ENCODE measurements at places on chromosomes 6 and 20. TPM values are rescaled to one million over a fixed set of nuclear protein-coding genes. Genes with fewer than 3 reads are reported as not detected.
A peak's percentile ranks its signal among the peaks of the same experiment; 100 is the strongest.

LY6G6D gene
- 2.9 TPM for total RNA-seq

COL21A1 gene
- 21.6 TPM for total RNA-seq

GRCh38 chr20:14963262-14963663, 625.9 kb upstream of the FLRT3 start:
- DNase-seq = no peak

DNA sequence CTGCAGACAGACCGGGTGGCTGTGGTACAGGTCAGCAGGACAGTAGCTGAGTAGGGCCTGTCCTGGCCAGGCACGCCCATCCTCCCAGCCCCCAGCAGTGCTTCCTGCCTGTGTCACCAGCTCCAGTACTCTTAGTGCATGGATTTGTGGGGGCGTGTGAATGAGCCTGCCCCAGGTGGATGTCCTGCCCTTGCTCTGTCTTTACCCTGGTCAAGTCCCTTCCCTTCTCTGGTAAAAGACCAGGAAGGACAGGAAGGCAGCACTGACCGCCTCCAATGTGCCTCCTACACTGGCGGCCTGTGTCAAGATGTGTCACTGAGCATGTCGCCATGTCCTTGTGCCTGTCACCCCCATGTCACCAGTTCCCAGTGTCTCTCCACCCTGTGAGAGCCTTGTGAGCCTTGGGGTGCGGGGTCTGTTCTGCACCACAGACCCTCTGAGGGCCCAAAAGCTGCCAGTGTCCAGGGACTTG, 11.9 kb downstream of the TEAD3 start:
- DNase-seq = peak; percentile 71

DNA sequence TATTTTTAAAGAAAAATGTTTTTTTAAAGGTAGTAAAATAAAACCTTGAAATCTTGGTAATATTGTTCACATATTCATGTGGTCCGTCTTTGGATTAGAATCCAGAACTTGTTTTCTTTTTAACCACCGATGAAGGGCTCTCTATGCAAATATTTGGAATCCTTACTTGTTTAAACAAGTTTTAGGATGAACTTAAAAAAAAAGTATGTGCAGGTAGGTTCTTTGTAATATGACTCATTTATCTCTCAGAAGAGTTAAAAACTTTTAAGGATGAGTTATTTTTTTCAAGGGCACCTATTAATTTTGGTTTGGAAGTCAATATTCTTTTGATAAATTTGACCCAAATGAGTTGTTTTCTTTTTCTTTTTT, 8.9 kb downstream of the DSP start:
- DNase-seq = no peak

BNIP5 gene
- not detected for total RNA-seq

- no peak for DNase-seq
Observed at GRCh38 chr20:15627501-15627903, 945.7 kb downstream of the KIF16B start.

GRCh38 chr6:116471531-116471930, 10.4 kb downstream of the CALHM6 start:
- DNase-seq = no peak

TMEM74B gene
- total RNA-seq = not detected

DNA sequence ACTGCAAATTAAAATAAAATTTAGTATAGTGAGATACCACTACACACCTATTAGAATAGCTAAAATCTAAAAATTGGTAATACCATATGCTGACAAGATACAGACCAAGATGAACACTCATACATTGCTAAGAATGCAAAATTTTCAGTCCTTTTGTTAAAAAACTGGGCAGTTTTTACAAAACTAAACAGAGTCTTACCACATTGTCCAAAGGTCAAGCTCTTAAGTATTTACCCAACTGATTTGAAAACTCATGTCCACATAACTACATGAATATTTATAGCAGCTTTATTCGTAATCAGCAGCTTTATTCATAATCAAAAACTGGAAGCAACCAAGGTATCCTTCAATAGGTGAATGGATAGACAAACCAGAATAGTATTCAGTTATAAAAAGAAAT, 10.0 kb downstream of the POLR3F start:
- no peak for DNase-seq

- no peak for DNase-seq
Observed at GRCh38 chr6:78436335-78436734, 431.0 kb upstream of the IRAK1BP1 start.

DNA sequence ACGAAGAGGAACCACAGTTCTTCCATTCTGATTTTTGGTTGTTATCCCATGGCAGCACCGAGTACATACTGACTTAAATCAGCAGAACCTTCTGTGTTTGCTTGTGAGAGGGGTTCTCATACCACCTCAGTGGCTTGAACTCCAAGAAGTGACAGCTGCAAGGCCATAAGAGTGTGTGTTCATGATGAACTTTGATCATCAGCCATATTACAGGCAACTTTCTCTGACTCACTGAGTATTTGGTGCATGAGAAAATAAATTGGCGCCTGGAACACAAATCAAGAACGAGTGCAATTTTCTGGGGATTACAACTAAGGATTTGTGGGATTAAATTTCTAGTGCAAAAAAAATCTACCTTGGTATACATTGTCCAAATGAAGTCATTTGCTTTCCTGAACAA, 68.9 kb downstream of the CYP39A1 start:
- no peak for DNase-seq

DNA sequence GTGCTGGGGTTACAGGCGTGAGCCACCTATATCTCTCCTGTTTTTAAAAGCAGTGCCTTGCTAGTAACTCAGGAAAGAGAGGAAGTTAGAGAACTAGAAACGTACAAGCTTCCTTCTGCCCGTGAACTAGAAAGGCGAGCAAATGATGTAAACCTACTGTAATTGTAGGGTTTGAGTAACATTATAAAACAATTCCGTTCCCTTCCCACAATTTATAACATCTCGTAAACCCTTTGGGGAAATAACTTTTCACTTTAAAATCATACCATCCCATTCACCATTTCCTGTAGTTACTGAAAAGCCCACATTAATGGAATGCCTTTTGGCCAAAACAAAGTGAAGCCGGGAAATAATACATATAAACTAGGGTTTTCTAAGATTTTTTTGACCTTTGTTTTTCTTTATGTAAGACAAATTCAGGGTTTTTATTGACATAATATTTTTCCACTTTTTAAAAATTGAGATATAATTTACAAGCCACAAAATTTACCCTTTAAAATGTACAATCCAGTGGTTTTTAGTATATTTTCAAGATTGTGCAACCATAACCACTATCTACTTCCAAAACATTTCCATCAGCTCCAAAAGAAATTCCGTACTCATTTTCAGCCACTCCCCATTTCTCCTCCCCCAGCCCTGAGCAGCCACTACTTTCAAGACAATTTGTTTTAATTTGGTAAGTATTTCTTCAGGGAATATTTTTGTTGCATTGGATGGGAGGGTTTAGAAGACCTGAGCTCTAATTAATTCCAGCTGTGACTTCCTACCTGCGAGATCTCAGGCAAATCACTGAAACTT, 175.1 kb upstream of the PDE10A start:
- DNase-seq = no peak

- no peak for DNase-seq
Observed at GRCh38 chr20:11394145-11394833, 523.4 kb upstream of the BTBD3 start.

DNA sequence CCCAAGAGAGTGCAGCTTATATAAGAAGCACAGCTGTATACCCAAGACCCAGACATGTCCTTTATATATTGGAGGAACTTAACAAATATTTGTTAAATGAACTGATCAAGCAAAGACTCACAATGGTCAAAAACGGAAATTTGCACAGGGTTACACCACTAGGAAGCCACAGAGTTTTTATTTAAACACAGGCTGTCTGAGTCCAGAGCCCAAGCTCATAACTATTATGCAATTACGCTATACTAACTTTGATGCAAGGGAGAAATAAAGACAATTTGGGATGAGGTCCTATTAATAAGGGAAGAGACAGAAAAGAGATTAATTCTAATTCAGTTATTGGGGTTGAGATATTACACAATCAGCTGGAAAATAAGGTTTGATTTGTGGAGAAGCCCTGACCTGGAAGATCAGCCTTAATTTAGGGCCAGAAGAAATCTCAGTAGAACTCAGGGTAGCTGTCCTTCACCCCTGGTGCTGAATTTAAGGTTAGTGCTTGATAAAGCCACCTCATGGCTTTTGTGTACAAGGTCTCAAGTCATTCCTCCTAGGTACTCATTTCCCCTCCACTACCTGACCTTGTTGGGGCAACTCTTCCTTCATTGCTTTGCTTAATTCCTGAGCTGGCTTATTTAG, 10.5 kb upstream of the ZNF334 start:
- no peak for DNase-seq

GJA10 gene
- total RNA-seq = not detected

DNA sequence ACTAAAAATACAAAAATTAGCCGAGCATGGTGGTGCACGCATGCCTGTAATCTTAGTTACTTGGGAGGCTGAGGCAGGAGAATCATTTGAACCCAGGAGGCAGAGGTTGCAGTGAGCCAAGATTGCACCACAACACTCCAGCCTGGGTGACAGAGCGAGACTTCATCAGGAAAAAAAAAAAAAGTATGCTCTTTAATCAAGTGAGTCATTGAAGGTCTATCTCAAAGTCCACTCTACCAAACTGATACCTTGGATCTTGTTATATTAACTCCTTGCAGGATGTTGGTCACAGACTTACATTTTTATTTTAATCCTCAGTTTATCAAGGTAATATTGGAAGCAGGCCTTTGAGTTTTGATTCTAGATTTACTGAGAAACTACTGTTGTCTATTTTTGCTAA, 348.7 kb downstream of the COL12A1 start:
- DNase-seq = no peak

GRCh38 chr6:81486234-81486633, 266.2 kb downstream of the TENT5A start:
- no peak for DNase-seq

DNA sequence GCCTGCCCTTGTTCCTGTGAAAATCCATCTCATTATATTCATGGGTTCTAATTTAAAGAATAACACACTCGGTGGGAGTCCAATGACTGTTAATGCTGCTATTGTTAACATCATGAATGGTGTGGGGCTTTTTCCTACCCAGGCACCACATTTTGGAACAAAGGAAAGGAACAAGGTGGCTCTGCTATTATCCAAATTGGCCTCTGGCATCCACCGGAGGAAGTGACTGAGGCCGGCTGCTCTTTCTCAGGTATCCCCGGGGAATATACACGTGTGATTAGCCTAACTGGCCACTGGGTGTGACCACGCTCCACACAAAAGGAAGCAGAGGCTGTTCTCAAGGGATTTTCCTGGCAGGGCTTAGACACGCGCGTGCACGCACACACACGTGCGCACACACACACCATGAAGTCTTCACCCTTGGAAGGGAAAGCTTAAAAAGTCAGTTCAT, 601.2 kb upstream of the ARID1B start:
- DNase-seq = peak; percentile 68

DNA sequence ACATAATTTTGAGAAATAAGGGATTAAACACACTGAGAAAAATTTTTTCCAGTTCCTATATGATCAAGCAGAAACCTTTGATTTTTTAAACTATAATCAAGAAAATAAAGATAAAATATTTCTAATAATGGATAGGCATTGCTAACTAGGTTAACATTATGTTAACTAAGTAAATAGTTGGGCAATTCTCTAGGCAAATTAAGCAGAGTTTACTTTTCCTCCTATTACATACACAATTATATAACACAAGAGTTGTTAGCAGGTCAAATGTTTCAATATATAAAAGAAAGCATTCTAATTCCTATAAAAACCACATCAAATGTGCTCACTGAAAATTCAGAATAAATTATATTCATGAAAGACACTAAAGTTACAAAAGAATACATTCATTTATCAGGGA, 191.7 kb downstream of the GMDS start:
- no peak for DNase-seq

- DNase-seq = no peak
Observed at GRCh38 chr6:43903739-43904290, 133.8 kb downstream of the VEGFA start.

- DNase-seq = no peak
Observed at GRCh38 chr6:23952245-23952644, 173.8 kb upstream of the NRSN1 start.

GRCh38 chr6:1407499-1407990, 18.2 kb downstream of the FOXF2 start:
- no peak for DNase-seq

GRCh38 chr20:25259788-25260254, 11.9 kb downstream of the PYGB start:
- DNase-seq = peak; percentile 22

CST5 gene
- not detected for total RNA-seq

GRCh38 chr6:14429396-14429795, 311.8 kb downstream of the CD83 start:
- no peak for DNase-seq

DNA sequence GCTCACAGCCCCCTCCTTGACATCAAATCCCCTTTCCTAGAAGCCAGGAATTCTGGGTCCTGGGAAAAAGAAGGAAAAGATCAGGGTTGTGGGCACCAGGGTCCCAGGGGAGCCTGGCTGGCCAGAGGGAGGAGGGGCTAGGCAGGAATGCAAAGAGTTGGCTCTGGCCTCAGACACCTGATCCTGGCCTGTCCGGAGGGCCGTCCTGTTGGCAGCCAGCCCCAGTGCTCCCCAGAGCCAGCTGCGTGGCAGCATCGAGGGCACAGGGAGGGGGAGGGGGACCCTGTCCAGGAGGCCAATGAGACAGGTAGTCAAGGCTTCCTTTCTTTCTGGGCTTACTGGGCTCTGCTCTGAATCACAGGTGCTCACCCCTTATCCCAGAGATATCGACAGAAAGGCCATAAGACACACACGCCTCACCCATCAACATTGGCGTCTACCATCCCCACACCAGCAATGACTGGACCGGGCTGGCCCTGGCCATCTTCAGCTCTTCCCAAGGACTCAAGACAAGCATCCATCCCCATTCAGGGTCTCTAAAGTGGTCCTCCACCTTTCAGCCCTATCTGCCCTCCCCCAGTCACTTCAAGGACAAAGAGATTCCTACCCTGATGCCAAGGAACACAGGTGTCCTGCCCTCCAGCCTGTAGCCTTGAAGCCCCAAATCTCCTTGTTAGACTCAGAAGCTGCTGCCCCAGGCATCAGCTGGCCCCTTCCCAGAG, 723 bp downstream of the COL11A2 start:
- DNase-seq = no peak

DNA sequence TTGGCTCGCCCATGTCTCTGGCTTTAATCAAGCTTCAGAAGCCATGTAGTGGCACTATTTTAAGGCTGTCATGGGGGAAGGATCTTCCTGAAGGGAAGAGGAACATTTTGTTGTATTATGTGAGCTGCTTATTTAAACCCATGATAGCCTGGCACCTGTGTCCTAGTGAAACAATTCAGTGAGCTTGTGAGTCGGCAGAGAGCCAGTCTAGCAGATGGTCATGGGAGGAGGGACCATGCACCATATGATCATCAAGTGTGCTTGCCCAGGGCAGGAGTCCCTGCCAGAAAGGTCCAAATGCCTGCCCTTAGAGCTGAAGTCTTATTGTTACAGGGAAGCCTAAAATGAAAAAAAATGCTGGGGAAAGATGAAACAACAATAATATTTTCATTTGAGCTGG, 132.9 kb downstream of the PRDM13 start:
- no peak for DNase-seq

All from sigmoid colon (tissue), 7 donors.